ENCODE measurements at places on chromosomes 2 and 18.

GRCh38 chr2:188324067-188324466 lies 32.4 kb downstream of the GULP1 start:
- no peak for DNase-seq

DNA sequence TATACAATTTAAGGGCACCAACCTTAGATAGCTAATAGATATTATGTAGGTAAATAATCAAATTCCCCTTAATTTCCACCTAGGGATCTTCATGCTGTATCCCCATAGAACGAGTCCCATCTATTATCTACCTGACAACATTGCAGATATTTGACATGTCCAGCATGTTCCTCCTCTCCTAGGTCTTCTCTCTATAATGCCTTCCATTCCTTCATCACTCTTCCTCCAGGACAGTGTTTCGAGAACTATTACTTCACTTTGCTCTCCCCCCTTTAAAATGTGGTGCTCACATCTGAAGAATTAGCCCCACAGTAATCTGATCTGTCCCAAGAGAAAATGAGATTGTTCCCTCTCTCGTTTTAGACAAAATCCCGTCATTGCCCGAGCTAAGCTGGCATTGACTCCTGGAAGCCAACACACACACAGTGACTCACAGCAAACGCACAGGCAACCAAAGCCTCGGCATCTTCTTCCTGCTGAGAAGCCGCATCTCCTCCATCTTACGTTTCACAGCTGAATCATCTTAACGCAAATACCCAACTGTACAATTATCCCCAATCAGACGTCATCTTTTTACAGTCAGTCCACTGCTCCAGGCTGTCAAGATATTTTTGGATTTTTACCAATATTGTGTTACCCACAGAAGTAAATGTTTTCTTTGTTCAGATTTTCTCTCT lies 162.9 kb upstream of the AGAP1 start:
- no peak for DNase-seq

- DNase-seq: no peak
These were observed 9.0 kb upstream of the SERPINB8 start for GRCh38 chr18:63960891-63961290.

GRCh38 chr18:50647792-50648191 lies 87.9 kb downstream of the MAPK4 start:
- DNase-seq: no peak

- DNase-seq: no peak
These were observed 44.6 kb upstream of the TUBA3D start for GRCh38 chr2:131431336-131431735.

DNA sequence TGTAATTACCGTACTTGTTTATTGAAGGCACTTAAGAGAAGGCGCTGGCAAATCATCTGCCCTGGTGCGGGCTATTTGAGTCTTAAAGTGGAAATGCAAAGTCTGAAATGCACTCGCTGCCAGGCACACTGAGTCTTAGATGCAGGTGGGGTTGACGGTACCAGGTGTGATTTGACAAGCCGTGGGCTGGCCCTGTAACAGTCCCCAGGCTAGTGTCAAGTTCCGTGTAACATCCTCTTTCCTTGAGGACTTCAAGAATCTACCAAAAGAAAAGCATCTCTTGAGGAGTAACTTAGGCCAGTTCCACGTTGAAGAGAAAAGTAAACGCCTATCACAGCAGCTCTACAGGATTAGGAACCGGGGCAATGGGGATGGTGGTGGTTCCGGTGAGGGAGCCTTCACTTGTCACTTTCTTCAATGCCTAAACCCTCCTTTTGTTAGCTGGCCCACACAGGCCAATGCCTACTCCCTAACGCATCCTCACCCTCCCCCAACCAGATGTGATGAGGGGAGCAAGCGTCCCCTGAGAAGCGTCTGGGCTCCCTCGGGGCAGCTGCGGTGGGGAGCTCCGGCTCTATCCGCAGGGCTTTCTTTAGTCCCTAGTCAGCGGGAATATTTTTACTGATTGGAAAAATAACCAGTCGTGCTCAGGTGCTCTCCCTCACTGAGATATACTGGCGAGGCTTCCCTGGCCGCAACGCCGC lies 1.5 kb upstream of the UGP2 start:
- no peak for DNase-seq

DNA sequence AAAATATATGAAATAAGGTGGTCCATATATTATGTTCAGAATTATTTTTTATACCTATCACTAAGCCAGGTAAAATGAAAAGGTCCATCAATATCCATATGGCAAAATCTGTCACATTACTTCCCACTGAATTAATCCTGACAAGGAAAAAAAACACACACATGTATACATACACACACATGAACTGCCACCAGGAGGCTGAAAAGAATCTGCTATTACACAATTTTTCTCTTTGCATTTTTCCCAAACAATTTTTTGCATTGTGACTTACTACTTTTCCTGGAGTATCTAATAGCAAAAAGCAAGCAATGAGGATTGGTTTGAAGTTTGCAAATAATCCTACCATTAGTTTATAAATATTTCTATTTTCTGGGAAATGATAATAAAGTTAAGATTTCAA lies 128.2 kb upstream of the CD226 start:
- no peak for DNase-seq

DNA sequence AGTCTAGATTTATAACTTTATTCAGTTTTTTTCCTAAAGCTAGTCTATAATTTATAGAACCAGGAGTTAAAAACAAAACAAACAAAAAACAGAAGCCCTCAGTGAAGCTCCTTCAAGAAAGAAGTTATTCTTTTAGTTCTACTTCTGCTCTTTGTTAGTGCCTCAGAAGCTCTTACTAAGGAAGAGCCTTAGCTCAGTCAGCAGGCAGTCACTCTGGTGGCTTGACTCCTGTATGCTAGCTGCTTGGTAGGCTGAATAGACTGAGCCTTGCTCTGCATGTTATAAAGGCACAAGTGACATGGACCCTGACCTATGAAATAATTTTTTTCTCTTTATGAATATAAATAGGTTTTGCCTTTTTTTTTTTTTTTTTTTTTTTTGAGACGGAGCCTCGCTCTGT lies 24.8 kb downstream of the NCOA1 start:
- peak; percentile 42 for DNase-seq

GRCh38 chr2:134099273-134099672 lies 154.6 kb upstream of the MGAT5 start:
- no peak for DNase-seq

- no peak for DNase-seq
These were observed 240.9 kb downstream of the ICOS start for GRCh38 chr2:204177251-204177976.

DNA sequence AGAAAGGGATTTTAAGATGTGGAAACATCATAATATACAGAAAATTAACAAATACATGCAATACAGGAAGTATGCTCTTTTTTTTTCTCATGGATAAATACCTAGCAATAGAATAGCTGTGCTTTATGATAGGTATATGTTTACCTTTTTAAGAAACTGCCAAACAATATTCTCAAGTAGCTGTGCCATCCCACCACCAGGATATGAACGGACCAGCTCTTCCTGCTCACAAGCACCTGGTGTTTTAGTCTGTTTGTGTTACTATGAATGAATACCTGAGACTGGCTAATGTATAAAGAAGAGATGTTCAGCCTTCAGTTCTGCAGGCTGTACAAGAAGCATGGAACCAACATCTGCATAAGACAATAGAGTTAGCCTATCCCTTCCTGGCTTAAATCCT lies 19.9 kb upstream of the UGT1A8 start:
- DNase-seq: no peak

GRCh38 chr2:16118611-16119590 lies 178.6 kb downstream of the MYCN start:
- no peak for DNase-seq

DNA sequence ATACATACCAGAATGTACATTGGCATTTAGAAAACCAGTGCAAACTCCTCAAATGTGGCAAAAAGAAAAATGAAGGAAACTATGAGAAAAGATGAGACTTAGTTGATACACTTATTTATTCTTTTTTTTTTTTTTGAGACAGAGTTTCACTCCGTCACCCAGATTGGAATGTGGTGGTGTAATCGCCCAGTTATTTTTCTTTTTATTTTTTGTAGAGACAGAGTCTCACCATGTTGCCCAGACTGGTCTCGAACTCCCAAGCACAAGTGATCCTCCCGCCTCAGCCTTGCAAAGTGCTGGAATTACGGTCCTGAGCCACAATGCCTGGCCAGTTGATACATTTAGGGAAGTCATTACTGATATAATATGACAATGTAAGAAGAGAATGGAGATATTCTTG lies 274.2 kb upstream of the LRATD1 start:
- no peak for DNase-seq

DNA sequence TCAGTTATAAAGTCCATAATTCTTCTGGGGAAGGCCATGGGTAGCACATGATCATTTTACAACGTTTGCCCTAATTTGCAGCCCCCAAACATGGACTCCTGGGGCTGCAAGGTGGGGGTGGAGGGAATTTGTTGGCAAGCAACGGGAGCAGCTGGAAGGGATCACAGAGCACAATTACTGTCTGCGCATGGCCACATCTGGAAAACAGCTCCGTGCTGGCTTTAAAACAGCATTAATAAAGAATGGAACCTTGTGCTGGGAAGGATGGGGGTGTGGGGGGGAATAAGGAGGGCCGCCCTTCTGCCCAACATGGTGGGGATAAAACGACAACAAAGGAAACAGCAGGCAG lies 60.9 kb upstream of the SLC14A2 start:
- DNase-seq: no peak

Measured in OCI-M1 (cell line).